ENCODE measurements at places on chromosomes 16 and 17.
A peak's percentile ranks its signal among the peaks of the same experiment; 100 is the strongest.

DNA sequence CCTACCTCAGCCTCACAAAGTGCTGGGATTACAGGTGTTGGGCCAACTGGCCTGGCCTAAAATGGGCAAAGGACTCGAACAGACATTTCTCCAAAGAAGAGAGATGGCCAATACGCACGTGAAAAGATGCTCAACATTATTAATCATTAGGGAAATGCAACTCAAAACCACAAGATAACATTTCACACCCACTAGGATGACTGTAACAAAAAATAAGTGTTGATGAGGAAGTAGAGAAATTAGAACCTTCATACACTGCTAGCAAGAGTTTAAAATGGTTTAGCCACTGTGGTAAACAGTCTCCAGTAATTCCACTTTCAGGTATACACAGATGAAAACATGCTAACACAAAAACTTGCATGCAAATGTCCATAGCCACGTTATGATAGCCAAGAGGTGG, 5.7 kb downstream of the TMED6 start:
- no peak for DNase-seq

GRCh38 chr17:15171167-15172047, 93.7 kb downstream of the PMP22 start:
- no peak for DNase-seq

- no peak for DNase-seq
Observed at GRCh38 chr16:76784530-76784929, 406.5 kb upstream of the MON1B start.

DNA sequence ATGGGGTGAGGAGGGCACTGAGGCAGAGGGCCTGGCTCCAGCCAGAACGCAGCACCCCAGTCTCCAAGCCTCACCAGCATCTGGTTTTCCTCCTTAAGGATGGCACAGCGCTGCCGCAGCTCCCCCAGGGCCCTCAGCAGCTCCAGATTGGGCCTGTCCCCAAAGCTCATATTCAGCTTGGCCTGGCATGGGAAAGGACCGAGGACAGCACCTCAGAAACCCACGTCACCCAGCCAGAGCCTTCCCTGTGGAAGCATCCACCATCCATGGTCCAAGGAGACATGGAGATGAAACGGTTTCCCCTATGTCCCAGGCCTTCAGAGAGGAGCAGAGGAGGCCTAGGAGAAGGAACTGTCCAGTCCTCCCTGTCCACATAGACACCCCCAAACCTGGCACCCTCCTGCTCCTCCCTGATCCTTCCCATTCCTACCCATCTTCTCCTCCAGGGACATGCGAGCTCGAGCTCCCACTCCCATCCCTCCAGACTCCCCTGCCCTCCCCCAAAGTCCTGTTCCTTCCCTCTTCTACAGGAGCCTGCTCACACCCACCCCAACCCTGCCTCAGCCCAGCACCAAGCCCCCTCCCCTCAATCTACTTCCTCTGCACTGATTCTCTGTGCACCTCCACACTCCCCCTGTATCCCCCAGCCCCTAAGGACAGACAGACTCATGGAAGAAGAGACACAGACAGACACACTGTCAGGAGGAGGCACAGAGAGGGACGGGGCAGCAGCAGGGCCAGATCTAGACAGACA, 1.8 kb downstream of the TSPOAP1 start:
- DNase-seq: no peak

DNA sequence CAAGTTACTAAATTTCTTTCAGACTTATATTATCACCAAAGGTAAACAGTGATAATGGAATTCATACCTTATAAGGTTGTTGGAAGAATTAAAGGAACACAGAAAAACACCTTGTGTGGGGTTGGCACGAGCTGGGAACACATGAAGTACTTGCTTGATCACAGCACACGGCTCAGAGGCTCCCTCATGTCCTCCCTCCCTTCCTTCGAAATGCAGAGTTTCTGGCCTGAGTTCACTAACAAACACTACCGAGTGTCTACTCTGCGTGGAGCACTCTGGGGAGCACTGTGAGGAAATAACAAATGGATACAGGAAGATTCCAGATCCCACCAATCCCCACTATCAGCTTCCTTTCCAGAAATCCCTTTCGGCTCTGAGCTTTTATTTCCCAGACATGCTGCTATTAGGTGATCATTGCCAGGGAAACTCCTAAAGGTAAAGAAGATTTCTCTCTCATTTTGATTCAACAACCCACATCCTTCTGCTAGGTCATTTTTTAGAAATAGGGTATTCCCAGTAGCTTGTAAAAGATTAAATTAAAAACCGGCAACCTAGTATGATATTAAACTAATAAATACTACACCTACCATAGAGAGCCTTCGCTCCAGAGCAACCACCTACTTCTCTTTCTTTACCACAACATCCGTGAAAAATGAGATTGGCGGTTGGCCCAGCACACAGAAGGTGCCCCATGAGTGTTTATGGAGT, 6.1 kb upstream of the HNF1B start:
- no peak for DNase-seq

DNA sequence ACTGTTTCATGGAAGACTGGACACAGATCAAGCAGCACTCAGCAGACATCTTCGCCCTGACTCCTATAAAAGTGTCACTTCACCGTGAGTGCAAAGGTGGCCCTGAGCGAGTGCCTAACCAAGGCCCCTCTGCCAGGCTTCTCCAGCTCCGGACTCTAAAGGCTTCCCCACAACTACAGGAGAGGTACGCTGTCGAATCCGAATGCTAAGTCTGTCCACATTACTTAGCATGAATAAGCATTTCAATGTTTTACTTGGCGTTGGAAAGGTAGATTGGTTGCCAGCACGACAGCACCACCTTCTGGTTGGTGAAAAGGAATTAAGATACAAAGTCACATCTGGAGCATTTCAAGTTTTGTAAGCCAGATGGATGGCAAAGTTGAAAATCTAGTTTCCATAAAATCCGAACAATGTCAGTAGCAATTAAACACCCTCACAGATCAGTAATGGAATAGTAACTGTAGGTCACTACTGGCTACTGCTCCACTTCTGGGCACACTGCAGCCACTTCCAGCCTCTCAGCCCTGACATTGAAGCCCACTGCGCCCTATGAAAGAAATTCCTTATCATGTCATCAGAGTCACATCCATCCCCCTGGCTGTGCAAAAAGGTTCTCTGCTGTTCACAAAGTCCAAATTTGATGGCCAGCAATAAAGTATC, 100.9 kb downstream of the PARN start:
- DNase-seq: peak; percentile 52

GRCh38 chr17:73510981-73511718, 133.1 kb downstream of the SDK2 start:
- no peak for DNase-seq

- DNase-seq: no peak
Observed at GRCh38 chr17:45237686-45238085, 16.0 kb downstream of the FMNL1 start.

- peak; percentile 61 for DNase-seq
Observed at GRCh38 chr16:83898463-83899271, at the start of gene MLYCD. MLYCD (plus strand) TSS chr16:83899115; CDS start chr16:83899145, 30 bp downstream.

GRCh38 chr16:54812229-54812628, 118.4 kb upstream of the IRX5 start:
- no peak for DNase-seq

DNA sequence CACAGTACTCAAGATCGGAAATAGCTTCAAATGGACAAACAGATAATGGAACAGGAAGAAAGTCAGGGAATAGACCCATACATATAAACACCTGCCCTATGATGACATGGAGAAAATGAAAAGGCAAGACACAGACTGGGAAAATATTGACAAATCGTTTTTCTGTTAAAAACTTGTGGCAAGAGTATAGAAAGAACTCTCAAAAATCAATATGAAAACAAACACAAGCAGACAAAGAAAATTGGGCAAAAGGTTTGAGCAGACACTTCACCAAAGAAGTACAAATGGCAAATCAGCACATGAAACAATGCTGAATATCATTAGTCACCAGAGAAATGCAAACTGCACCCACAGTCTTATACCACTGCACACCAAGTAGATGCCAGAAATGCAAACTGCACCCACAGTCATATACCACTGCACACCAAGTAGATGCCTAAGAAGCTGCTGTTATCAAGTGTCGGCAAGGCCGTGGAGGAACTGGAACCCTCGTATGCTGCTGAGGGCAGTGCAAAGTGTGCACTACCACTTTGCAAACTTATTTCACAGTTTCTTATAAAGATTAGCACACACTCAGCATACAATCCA, 123.5 kb upstream of the CHMP6 start:
- no peak for DNase-seq

GRCh38 chr17:74999523-74999922, 12.1 kb downstream of the CDR2L start:
- no peak for DNase-seq

GRCh38 chr16:15829460-15829859, 27.4 kb downstream of the MYH11 start:
- DNase-seq: no peak

DNA sequence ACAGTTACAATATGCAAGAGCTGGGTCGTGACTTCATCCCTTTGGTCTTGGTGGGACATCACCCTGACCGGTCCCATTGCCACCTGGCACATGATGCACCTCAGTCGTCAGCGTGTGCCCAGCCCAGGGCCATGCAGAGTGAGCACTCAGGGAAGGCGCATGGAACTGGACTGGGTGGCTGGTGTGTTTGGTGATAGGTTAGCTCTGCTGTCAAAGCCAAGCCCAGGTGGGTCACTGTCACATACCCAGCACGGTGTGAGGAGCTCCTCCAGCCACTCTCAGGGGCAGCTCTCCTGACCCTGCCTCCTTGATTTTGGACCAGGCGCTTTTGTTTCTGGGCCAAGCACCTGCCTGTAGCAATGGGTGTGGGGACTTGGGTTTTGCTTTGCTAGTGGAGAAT, 180.9 kb downstream of the RAB11FIP4 start:
- DNase-seq: no peak

GRCh38 chr17:2235265-2235664, 68.3 kb downstream of the SMG6 start:
- no peak for DNase-seq

DNA sequence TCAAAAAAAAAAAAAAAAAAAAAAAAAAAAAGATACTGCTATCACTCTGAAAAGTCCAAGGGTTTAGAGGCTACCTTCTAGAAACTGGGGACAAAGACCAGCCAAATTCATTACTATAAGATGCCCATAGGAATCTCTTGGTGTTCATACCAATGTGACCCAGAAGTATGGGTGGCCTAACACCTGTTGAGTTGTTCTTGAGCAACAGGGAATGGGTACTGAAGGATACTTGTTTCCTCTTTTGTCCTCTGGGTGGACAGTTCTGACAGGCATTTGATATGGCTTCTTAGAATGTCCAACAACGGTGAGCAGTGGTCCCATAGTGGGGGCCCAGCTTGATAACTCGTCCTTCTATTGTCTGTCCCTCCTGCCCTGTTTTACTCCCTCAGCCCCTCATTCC, 141.4 kb upstream of the PLEKHM1 start:
- DNase-seq: no peak

- DNase-seq: no peak
Observed at GRCh38 chr17:77846531-77847085, 111.9 kb upstream of the TNRC6C start.

DNA sequence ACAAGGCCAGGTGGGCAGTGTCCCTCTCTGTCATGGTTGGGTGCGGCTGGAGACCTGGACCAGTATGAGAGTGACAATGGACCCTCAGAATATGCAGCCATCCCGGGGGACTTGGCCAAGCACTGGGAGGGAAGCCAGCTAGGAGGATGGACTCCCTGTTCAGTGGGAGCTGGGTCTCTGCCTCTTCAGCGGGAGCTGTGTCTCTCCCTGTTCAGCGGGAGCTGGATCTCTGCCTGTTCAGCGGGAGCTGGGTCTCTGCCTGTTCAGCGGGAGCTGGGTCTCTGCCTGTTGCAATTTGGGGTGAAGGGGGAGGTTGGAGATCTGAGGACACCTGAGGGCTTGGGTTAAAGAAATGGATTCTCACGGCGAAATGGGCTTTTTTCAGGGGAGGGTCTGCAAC, 3.8 kb upstream of the PRSS33 start:
- no peak for DNase-seq

DNA sequence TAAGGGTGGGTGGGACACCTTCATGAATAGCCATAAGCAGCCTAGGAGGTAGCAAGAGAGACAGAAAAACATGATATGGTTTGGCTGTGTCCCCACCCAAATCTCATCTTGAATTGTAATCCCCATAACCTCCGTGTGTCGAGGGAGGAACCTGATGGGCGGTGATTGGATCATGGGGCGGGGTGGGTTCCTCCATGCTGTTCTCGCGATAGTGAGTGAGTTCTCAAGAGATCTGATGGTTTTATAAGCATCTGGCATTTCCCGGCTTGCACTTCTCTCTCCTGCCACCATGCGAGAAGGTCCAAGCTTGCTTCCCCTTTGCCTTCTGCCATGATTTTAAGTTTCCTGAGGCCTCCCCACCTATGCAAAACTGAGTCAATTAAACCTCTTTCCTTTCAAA, 259.1 kb upstream of the ERCC4 start:
- DNase-seq: no peak

DNA sequence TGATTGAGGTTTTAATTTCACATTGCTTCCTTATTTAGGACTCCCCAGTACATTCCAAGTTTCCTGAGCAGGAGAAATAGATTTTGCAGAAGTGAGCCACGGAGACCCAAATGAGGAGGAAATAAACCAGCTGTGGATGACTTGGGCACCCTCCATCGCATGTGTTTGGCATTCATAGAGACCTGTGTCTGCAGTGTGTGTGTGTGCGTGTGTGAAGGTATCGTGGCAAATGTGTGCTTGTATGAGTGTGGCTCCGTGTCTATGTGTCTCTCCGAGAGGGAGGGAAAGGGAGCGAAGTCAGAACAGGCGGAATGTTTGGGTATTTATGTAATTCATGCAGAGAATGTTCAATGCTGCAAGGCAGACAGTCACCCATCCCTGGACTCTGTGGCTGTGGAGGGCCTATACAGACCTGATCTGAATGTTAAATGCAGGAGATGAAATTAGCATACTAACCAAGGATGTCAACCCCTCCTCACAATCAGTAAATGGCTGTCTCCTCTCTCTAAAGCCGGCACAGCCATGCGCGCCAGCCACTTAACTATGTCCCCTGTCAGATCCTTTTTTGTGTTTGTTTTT, 186.0 kb upstream of the ZFHX3 start:
- DNase-seq: no peak

DNA sequence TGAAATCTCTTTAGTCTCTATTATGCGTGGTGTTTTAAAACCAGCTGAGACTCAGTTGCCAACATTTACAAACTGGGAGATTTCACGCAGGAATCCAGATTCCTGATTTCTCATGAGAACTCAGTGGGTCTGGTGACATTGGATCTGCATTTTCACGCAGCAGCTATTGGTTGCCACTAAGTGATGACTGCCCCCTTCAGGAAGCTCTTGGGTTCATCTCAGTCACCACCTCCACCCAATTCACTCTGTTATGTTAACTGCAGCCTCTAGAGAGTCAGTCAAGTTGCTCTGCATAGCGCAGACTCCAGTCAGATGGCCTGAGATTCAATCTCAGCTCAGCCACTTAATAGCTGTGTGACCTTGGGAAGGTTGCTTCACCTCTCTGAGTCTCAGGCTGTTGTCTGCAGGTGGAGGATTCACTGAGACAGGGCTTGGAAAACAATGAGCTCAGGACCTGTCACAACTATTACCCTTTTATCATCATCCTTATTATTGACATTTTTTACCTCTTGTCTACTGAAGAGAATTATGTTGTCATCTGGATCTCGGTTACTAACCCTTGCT, 6.4 kb downstream of the SHISA9 start:
- DNase-seq: no peak
